NCI-H2081 treated with DMSO at 0.1 percent for 48 hours (cell line): ENCODE measurements at places on chromosomes 7 and 10.

DNA sequence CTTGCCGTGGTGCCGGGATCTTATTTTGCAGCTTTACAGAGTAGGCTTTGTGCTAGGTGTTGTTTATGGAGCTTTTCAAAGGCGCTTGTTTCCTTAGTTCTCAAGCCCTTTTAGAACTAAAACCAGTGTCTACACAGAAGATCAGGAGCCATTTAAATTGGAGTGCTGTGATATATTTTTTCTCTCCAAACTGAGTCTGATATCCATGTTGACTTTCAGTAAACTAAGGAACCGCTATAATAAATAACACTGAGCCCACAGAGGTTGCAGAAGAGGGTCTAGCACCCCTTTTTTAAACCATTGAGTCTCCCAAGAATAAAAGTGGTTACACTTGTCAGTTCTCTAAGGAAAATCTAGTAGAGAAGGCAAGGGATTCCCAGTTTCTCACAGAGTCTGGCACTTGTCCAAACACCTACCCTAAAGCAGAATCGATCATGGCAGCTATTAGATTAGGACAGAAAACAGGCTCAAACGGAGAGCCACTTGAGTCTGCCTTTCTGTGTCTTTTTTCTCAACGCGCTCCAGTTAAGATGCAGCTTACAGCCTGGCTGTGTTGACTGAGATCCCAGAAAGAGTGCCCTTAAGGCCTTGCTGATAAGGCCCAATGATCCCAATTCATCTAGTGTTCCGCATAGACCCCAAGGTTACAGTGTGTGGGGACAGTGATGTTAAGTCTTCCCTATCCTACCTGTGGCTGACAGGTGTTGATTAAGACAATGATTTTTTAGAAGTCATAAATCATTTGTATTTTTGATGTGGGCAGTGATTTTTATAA, 804 bp downstream of the TMEM106B start:
- DNase-seq, result no peak

GRCh38 chr10:44335330-44336021, 49.4 kb downstream of the CXCL12 start:
- DNase-seq, result no peak

GRCh38 chr7:111933609-111934008, 272.6 kb downstream of the DOCK4 start:
- no peak for DNase-seq

- DNase-seq, result peak; percentile 29
These were observed 23.0 kb upstream of the CDHR3 start for GRCh38 chr7:105940109-105940508.
